LoVo (cell line): ENCODE measurements at places on chromosomes 13 and 19.
A peak's percentile ranks its signal among the peaks of the same experiment; 100 is the strongest.

DNA sequence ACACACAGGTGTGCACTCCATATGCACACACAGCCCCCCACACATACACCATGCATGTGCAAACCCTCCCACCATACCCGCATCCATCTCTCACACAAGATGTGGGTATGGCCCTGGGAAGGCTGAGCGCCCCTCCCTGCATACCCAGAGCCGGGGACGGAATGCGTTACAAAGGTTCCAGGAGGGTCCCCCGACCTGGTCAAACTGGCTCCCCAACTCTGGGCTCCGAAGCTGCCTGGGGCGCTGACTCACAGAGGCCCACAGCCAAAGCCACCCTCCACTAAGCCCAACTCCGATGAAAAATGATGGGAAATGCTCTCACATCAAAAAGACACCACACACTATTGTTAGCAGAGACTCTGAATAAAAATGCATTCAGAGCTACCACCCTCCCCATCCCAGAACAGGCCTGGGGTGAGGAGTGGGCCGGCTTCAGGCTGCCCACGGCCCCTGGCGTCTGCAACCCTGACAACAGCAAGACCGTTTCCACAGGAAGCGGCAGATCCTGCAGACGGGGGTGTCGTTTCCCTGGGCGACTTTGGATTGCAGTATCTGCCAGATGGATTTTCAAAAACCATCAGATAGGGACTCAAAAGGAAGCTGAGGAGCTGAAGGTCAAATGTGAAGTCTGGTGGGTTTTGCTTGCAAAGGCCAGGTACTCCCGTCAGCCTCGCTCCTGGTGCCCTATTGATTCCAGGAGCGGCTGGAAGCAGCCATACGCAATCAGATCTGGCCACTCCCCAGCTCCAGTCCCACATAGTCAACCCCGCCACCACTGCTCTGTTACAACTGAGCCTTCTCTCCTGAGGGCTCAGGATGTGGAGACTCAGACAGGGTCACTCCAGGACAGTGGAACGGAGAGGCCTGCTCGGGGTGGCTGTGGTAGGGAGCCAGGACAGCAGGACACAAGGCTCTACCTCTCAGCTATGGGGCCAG, 14.3 kb downstream of the PEPD start:
- no peak for DNase-seq

DNA sequence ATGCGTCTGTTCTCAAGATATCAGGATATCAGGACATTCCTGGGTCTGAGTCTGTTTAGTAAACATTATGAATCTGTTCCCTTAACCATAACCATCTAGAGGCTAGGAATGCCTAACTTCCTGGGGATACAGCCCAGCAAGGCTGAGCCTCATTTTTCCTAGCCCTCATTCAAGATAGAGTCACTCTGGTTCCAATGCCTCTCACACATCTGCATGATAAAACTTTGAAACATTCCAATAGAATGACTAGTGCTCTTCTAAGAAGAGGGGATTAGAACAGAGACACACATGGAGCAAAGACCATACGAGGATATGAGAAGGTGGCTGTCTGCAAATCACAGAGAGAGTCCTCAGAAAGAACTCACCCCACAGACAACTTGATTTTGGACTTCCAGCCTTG, 20.6 kb upstream of the CABP5 start:
- DNase-seq: no peak

- no peak for DNase-seq
Observed at GRCh38 chr19:42816894-42817293, 51.4 kb upstream of the PSG8 start.

DNA sequence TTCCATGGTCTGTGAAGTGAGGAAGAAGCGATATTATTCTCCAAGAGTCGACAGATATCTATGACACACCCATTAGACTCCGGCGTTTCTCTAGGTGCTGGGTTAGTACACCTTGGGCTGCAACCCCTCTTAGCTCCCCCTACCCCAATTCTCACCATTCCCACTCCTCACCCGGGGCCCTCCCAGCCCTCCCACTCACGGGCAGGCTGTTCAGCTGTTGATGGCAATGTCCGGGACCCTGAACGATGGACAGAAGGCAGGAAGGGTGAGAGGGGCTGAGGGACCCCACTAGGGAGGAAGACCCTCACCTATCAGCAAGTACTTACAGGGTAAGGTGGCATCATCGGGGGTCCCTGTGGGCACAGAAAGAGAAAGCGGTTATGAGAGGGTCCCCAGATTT, 9.2 kb downstream of the LGALS4 start:
- no peak for DNase-seq

DNA sequence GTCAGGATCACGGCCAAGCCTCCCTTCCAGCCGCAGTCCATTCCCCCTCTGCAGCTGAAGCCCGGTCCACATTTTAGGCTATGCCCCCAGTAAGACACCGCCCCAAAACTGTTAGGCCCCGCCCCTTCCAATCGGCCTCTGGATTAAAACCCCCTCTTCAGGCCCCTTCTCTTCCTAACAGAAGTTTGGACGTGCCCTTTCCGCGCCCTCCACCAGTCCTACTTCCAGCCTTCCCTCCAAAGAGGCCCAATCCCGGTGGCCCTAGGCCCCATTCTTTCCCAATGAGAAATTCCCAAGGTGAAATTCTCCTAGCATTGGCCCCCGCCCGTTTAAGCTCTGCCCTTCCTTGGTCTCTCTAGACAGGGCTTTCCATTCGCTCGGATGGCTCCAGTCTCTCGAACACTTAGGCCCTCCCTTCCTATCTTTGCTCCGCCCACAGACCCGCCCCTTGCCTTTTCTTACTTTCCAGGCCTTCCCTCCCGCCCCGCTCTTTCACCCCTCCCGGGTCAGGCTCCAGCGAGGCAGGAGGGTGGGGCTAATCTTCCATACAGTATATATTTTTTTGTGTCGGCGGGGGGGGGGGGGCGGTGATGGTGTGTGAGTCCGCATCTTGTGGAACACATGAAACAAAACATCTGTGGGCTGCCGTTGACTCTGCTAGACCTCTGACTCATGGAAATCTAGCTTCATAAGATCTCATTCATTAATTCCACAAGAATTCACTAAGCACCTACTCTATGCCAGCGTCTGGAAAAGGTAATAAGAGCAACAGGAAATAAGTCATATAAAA, 13.6 kb downstream of the LTBP4 start:
- no peak for DNase-seq

- DNase-seq: no peak
Observed at GRCh38 chr13:102940143-102940542, 94.3 kb downstream of the ERCC5 start.

GRCh38 chr13:79874396-79875360, 393.7 kb downstream of the NDFIP2 start:
- DNase-seq: no peak

DNA sequence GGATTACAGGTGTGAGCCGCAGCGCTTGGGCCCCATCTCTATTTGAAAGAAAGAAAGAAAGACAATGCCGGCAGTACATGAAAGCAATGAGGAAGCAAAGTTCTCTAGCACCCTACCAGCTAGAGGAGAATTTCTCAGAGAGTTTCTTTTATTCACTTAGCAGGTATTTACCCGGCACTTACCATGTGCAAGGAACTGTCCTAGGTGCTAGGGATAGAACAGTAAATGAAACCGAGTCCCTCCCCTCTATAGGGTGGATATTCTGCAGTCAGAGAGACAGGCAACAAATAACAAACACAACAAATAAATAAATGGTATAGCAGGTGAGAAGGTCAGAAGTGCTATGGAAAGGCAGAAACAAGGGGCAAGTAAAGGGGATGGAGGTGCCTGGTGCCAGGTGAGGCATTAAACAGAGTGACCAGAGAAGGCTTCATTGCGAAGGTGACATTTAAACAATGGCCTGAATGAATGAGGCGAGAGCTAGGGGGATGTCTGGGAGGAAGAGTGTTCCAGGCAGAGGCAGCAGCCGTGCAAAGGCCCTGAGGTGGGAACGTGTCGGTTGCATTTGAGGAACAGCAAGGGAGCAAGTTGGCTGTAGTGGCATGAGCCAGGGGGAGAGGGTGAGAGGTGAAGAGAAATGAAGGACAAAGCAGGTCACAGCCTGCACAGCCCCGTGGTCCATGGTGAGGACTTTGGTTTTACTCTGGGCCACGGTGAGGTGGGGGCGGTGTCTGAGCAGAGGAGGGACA, 10.8 kb upstream of the MYH14 start:
- DNase-seq: no peak

DNA sequence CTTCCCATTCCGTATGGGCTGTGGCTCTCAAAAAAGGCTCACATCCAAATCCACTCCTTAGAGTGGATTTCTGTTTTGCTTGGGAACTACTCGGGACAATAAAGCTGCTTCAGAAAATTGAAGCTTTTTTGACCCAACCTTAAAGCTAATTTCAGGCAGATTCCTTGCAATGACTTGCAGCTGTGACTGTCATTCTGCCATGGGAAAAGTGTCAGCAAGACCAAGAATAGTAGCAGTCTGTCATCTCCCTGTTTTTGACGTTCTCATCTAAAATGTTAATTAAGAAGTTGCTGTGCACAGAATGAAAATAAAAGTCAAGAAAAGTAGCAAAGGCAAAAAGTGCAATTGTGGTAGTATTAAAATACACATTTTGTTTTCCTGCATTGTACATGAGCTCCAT, 304.7 kb downstream of the COG6 start:
- DNase-seq: no peak

DNA sequence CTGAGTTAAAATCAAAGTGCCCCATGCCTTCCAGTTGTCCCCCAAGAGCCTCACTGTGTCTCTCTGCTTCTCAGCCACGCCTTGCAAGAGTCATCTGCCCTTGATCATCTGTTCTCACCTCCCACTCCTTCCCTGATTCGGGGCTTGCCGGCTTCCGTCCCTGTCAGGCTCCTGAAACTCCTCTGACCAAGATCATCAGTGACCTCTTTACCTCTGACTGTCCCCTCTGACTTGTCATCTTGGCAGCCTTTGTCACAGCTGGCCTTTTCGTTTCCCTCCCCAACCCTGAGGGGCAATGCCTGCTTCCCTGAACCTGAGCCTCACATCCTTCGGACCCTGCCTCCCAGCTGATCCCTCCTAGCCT, 66.3 kb downstream of the MAP4K1 start:
- no peak for DNase-seq

DNA sequence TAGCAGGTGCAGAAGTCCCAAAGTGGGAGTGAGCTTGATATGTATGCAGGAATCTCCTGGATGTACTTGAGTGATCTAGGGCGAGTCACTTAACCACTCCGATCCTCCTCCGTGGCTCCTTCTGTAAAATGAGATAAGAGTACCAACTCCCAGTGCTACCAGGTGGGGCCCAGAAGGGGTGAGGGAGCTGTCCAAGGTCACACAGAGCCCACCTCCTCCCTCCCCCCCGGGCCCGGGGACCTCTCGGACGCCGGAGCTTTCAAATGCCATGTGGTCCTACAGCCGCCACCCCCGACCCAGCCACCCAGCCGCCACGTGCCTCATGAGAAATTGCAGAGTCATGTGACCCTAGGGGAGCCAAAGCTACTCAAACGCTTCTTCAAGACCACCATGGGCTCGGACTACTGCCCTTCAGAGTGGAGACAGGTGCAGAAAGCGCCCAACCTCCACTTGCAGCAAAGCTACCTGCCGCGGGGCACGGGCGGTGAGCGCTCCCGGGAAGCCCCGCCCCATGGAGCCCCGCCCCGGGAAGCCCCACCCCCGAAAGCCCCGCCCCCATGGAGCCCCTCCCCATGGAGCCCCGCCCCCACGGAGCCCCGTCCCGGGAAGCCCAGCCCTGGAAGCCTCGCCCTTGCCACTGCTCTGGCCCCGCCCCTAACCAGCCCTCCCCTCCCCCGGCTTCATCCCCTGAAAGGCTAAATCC, 10.1 kb upstream of the ZNF358 start:
- peak; percentile 62 for DNase-seq

- no peak for DNase-seq
Observed at GRCh38 chr13:41554626-41555386, 97.5 kb downstream of the RGCC start.
